ENCODE measurements at places on chromosomes 16 and 17.

- no peak for DNase-seq
These were observed 188.0 kb downstream of the CDH11 start for GRCh38 chr16:64933885-64934284.

DNA sequence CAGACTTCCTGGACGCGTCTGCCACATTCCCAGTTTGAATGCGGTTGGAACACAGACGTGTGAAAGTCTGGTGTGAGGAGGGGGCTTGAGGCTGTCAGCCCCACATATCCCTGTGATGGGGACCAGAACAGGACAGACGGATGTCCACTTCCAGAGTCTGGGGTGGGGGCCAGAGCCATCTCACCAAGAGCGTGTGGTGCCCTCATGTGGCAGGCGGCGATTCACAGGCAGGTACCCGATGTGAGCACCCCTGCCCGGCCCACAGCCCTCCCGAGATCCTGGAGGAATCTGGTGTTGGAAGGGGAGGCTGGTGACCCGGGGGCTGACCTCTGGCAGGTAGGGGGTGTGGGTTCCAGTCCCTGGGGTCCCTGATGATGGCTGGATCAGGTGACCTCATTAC lies 51.5 kb downstream of the ENGASE start:
- no peak for DNase-seq

DNA sequence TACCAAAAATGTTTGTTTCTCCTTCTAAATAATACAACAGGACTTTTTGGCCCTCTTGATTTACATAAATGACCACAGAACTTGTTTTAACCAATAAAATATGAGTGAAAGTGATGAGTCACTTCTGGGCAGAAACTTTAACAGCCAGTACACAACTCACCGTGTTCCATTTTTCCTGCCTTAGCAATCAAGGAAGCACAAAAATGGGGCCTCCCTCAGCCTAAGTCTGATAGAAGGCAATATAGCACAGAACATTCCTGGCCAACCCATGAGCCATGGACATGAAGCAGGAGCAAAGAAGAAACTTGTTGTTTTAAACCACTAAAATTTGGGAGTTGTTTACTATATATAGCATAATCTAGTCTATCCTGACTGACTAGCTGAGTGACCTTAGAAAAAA lies 61.1 kb upstream of the MTMR4 start:
- DNase-seq: no peak

GRCh38 chr16:75787440-75787839 lies 61.1 kb upstream of the CPHXL start:
- DNase-seq: no peak

DNA sequence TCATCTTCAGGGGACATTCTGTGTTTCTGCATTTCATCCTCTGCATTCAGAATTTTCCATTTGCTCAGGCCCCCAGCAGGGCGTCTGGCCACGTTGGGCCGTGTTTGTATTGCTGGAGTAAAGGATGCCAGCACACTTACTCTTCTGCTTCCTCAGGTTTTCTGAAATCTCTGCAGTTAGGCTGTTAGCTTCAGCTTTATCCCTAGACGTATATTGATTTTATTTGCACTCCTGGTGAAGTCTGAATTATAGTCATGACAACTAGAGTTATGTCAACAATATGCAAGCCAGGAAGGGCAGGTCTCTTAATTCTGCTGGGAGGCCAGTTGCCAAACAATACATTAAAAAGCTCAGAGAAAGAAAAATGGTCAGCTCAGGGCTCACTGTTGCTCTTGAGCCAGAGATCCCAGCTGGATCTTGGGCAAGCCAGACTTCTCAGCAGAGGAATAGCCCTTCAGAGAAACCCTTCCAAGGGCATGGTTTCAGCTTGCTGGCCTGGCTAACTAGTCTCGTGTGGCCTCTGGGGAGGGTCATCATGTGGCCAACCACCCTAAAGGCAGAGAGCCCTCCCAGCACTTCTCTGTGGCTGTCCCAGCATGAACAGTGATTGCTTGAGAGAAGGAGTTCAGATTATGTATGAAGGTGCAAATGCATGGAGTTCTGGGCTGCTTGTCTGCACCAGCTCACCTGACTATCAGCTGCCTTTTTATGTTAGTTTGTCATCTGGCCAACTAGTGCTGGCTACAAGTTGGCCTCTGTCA lies 110.2 kb upstream of the CACNG5 start:
- DNase-seq: no peak

- DNase-seq: no peak
These were observed 12.9 kb upstream of the TOB1 start for GRCh38 chr17:50879086-50879485.

DNA sequence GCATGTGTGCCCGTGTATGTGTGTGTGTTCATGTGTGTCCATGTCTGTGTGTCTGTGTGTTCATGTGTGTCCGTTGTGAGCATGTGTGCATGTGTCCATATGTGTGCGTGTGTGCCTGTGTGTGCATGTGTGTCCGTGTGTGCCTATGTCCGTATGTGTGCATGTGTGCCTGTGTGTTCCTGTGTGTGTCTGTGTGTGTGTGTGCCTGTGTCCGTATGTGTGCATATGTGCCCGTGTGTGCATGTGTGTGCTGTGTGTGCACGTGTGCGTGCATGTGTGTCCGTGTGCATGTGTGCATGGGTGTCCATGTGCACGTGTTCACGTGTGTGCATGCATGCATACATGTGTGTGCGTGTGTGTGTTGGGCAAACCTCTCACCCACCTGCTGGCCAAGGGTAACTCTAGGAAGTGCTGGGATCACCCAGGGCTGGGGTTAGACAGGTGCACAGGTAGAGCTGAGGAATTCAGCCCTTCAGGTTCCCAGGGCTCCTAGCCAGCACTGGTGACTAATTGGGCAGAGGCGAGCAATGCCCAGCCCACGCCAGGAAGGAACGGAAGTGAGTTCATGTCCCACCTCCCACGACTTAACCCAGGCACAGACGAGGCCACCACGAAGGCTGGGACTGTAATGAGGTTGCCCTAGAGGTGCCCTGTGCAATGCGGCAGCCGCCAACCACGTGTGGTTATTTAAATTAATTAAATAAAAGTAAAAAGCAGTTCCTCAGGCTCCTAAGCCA lies 8.2 kb upstream of the CSNK1D start:
- DNase-seq: no peak

DNA sequence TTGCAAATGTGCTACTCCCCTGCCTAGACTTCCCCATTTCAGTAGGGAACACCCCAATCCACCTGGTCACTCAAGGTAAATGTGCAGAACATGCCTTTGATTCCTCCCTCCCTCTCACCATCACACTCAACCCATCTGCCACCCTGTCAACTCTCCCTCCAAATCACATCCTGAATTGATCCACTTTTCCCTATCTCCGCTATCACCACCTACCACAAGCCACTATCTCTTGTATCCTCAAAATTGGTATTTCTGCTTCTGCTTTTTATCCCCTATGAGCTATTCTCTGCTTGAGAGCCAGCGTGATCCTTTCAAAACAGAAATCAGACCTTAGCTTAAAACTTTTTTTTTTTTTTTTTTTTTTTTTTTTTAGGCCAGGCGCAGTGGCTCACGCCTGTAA lies 5.4 kb upstream of the NOL11 start:
- DNase-seq: no peak

DNA sequence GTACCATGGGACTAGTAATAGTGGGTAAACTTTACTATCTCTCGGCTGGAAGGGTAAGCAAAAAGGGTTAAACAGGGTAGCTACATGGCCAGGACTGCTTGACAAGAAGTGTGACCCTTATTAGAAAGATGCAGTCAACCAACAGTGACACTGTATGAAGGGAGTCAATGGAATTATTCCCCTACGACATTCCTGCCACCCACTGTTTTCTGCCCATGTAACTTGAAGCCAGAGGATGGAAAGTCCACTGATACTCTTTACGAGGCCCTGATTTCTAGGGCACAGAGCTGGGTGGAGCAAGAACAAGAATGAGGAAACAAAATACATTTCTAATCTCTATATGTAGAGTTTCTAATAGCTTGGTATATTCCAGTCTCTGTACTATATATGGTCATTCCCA lies 1102.5 kb downstream of the CDH11 start:
- no peak for DNase-seq

DNA sequence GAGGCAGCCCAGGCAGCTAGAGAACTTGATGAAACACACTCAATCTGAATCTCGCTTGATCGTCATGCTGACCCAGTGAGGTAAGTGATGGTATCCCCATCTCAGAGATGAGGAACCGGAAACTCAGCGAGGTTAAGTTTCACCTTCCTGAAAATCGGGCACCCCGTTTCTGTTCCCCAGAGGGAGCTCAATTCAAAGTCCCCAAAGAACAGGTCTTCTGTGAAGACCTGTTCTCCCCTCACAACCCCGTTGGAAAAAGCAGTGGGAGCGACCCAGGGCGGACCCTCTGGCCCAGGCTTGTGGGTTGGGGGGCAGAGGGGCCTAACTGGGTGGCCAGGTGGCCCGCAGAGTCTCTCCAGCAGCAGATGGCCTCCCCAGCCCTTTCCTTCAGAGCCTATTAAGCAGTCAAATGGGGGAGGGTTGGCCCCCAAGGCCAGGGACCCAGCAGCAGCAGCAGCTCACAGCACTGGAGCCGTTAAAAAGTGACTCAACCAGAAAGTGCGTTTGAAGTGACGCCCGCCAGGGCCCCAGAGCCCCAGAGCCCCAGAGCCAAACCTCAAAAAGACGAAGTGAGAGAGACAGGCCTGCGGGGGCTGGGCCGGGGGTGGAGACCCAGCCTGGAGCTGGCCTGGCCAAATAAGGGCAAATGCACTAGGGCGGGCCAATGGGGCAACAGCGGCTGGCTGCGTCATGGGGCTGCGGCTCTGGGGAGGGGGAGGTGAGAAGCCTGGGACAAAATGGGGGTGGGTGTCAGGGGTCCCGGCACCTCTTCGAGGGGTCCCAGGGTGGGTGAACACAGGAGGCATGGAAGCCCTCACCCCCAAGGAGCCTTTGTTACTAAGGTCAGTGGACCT lies 9.2 kb upstream of the TSPOAP1 start:
- DNase-seq: no peak

GRCh38 chr17:9038380-9038779 lies 17.1 kb downstream of the NTN1 start:
- DNase-seq: no peak

- DNase-seq: peak; percentile 34
These were observed 709 bp downstream of the STAT5A start for GRCh38 chr17:42288803-42289610.

- DNase-seq: no peak
These were observed 4.8 kb downstream of the IRX5 start for GRCh38 chr16:54935266-54935968.

- DNase-seq: no peak
These were observed 1.2 kb downstream of the GSG1L start for GRCh38 chr16:28062261-28062846.

- DNase-seq: no peak
These were observed at the start of gene MPO for GRCh38 chr17:58280480-58281217. Gene MPO, minus strand, starts transcription at chr17:58280935. Its CDS starts 177 bp downstream, at chr17:58280758.

DNA sequence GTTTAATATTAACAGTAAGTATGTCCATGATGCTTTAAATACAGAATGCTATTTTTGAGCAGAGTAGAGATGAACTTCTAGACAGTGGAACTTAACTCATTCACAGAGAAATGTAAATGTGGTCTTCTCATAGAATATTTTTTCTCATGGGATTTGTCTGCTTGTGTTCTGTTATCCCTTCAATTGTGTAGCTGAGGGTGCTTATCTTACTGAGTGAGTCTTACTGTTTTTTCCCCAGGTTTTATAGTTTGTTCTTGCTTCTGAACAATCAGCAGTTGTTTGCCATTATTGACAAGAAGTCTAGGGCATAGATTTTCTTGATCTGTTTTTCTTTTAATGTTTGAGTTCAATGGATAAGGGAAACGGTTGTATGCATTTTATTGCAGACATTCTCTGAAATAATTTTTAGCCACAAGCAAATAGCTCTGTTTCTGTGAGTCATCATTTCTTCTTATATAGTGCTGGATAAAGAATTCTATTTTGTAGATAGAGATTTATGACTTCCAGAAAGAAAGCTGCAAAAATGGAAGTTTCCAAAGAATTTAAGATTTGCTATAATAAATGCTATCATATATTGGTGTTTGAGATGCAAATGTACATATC lies 60.5 kb downstream of the NF1 start:
- no peak for DNase-seq

DNA sequence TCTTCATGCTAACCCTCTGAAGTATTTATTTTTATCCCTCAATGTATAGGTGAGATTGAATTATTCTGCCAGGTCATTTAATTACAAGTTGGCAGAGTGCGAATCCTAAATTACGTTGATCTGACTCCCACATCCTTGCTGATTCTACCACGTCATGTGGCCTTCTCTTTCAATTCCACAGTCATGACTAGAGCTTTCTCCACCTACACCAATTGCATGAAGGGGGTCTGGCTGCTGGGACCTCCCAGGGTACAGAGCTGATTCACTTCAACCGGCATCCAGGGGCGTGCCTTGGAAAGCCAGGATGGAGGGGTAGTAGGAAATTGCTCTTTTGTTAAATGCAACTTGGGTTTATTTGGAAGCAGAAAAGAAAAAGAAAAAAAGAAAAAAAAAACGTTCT lies 41.1 kb upstream of the CDH13 start:
- DNase-seq: no peak

DNA sequence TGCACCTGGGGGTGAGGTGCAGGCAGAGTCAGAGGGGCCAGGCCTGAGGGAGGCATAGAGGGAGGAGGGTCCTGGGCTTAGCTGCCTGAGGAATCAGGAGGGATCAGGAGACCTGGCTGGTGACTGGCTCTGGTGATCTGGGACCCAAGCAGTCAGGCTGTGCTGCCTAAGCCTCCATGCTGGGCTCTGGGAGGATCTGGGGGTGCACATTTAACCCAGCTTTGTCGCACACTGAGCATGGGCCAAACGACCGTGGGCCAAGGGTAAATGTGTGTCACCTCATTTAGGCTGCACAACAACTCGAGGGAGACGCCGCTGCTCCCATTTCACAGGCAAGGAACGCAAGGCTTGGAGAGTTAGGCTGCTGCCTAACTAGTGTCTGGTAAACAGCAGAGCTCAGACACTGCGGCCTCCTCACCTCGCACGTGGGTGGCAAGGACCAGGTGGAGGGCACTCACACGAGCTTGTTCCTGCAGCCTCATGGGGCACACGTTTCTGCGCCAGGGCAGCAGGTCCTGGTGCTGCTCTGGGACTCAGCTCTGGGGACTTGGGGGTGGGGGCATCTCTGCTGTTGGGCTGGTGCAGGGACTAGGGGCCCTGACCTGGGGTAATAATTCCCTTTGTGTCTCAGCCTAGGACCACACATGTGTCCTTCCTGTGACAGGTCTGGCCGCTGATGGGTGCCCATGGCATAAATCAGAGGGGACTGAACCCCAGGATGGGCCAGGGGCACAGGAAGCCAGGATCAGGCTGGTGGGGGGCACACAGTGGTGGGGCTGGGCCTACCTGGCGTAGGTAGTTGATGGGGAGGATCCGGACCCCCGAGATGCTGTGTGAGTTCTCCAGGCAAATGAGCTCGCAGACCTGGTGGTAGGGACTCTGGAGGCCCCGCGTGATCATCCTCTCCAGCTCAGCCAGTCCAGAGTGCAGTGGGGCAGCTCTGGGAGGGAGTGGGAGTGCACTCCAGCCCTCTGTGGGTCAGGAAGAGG lies 18.7 kb downstream of the TMEM235 start:
- no peak for DNase-seq

- no peak for DNase-seq
These were observed 387.2 kb downstream of the SEC14L1 start for GRCh38 chr17:77527836-77528505.

DNA sequence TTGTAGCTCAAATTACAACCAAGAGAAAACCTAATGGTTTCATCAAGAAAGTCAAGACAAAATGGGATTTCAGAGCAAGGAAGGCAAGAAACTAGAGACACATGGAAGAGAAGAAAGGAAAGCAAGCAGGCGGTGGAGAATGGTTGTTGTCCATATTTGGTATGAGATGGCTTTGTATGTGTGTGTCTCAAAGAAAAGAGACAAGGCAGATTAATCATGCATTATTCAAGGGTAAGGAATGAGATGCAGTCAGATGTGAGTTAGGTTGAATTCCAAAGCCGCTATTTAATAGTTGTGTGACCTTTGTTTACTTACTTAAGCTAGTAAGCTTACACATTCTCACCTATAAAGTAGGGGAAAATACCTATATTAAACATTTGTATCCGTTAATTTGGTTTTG lies 1029.6 kb downstream of the CDH11 start:
- DNase-seq: no peak
